Progenitor cell of endocrine pancreas (in vitro differentiated cells): ENCODE measurements at places on chromosomes 1 and 21.

- peak; percentile 4 for DNase-seq
These were observed 35.2 kb downstream of the POFUT2 start for GRCh38 chr21:45252448-45252925.

DNA sequence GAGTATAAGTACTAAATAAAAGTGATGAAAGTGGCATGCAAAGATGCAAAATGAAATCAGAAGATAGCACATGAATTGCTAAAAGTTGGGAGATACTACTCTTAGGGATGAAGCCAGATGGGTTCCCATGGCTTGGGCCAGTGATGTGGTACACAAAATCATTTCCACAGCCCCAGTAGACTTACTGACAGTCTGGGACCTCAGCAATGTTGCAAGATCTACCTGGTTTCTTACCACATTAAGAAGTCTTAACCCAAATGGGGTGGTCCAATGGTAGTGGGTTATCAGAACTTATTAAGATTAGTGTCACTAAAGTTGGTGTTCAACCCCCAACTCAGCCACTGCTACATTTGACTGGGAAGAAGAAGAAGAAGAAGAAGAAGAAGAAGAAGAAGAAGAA is 227.7 kb upstream of the IRF2BP2 start:
- DNase-seq: no peak

DNA sequence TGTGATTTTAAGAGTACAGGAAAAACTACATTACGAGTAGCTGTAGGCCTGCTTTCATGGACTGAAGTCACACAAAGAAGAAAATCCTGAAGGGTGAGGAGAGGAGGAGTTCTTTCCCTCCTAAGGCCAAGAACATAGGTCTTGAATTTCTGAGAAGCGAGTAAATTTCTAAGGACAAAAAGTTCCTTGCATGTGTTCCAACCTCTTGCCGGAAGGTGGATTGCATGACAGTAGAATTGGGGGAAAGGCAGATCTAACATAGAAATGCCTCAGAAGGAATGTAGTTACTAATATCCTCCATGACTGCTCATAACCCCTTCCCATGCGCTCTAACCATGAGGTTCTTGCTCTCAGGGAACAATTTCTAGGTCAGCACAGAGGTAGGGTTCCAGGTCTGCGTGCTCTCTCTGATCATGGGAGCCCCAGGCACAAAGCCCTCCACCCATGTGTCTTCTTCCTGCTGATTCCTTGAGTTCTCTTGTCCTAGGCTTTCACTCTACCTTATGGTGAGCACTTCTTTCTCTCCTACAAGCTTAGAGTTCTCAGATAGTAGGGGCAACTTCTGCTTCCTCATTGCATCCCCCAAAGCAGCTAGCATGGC is 13.7 kb downstream of the CD2 start:
- DNase-seq: no peak

DNA sequence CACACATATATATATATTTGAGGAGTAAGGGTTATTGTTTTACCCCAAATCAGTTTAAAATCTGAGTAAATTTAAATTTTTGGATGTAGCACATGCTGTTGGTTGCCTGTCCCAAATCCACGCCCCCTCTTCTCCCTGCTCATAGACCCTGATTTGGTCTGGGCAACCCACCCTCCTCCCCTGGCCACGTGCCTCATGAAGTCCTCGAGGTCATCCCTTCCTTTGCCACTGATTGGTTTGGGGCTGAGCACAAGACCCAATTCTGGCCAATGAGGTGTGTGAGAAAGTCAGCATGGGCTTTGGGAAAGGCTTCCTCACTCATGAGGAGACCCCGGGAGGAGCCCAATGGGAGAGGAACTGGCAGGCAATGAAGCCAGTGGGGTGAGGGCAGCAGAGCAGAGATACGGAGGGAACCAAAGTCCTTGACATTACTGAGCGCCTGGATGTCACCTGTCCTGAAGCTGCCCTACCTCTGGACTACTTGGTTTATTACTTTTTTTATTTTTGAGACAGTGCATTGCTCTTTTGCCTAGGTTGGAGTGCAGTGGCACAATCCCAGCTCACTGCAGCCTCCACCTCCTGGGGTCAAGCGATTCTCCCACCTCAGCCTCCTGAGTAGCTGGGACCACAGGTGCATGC is 31.3 kb upstream of the GPR157 start:
- DNase-seq: no peak

- DNase-seq: no peak
These were observed 2.2 kb downstream of the ELOA start for GRCh38 chr1:23745515-23745914.

DNA sequence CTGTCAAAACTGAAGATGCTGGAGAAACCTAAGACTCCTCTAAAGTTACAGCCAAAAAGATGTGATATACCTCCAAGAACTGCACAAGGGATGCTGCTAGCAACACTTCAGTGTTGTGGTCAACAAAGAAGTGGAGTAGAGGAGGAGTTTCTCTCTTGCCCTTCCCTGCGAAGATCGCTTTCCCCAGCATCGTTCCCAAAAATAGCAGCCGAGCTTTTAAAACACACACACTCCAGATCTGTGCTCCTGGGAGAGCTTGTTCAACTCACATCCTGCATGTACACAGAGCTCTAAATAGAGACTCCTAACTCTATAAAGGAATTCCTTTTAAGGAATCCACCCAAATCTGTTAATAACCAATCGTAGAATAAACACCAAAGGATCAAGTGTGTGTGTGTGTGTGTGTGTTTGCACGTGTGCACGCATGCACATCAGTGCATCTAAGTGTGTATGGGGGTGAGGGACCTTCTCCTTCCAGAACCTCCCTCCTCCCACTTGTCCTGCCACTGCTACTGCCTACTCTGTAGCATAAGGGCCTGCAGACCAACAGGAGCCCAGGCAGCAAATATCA is 58.5 kb downstream of the PSMG1 start:
- DNase-seq: no peak

- DNase-seq: no peak
These were observed at the start of gene PRRX1 for GRCh38 chr1:170664093-170664827. Gene PRRX1, plus strand, starts transcription at chr1:170664131. Its CDS starts 88 bp downstream, at chr1:170664219.

DNA sequence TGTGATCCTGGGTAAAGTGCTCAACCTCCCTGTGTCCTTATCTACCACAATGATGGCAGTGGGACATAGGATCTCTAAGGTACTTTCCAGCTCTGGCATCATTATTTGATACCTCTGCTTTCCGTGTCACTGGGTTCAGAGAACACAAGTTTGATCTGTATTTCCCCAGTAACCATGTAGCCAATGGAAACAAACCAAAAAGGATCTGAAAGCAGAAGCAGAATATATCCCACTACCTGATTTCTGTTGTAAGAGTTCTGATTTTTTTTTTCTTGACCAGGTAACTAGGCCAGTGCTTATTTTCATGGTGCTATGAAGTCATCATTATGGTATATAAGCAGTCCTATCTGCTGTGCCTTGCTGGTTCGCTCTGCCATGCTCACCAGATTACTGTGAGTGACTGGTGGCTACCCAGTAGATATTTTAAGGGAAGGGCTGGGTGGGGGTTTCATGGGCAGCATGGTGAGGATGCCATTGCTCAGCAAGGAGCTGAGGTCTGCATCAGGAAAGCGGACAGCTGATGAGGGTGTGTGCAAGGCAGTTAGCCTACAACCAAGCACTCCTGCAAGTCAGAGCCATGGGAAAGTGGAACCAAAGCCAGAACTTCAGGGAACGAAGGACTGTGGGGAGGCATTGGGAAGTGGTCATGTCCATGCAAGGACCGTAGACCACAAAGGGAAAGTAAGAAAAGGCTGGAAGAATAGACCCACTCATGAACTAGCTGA is 104.9 kb upstream of the EDEM3 start:
- DNase-seq: no peak

DNA sequence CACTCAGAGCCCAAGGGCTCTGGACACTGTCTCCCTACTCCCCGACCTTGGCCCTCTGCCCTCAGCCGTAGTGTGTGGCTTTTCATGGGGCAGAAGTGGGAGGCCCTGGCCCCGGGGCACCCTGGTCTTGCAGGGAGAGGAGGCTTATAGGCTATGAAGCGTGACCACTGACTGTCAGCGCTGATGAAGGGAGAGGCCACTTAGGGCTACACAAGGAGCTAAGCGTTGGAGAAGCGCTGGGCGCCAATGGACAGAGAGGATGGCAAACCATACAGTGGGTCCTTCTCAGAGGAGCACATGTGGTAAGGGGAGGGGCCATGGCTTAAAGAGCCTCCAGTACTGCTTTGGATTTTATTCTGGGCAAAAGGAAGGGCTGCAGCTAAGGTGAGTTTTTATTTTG is 7.9 kb downstream of the CRABP2 start:
- DNase-seq: no peak

DNA sequence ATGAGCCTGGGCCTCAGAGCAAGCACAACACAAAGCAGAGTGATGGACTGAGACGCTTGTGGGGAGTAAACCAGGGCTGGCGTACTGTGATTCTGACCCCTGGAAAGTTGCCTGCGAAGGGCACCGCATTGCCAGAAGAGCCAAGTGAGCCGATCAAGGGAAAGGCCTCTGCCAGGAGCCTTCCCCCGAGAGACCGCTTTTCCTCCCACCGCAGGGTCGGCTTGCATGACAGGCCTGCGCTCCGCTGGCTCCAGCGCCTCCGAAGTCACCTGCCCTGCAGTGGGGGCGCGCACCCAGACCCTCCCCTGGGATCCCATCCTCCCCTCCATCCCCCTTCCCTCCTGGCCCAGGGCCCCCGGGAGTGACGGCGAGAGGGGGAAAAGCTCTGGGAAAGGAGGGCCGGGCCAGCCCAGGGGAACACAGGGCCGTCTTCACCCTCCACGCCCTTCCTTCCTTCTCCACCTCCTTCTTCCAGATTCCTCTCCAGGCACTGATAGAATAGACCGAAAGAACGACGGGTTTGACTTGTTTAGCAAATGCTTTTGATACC is 165.0 kb downstream of the TRIM33 start:
- peak; percentile 25 for DNase-seq

DNA sequence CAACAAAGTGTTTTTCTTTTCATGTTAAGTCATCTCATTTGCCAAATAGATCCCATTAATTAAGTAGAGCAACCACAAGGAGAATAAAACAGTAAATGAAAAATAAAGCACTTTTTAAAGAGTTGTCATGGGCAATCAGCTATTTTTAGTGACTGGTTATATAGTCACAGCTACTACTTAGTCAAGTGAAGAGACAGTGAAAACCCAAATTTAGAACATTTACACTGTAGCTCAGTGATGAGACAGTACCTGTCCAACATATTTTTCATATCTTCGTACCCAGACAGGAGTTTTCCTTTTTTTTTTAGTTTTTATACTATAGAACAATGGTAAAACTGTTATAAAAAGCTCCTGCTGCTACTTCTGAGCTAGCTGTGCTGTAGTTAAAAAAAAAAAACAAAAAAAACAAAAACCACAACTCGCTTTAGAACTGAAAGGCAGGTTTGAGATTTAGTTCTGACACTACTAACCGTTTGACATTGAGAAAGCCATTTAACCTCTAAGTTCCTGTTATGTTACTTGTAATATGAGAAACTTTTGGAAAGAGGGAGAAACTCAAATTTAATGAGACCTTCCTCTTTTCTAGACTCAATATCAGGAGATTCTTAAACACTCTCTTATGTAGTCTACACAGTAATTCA is 777.5 kb downstream of the ADGRL2 start:
- no peak for DNase-seq

- DNase-seq: no peak
These were observed 128.2 kb downstream of the ATG4C start for GRCh38 chr1:62912028-62912638.

DNA sequence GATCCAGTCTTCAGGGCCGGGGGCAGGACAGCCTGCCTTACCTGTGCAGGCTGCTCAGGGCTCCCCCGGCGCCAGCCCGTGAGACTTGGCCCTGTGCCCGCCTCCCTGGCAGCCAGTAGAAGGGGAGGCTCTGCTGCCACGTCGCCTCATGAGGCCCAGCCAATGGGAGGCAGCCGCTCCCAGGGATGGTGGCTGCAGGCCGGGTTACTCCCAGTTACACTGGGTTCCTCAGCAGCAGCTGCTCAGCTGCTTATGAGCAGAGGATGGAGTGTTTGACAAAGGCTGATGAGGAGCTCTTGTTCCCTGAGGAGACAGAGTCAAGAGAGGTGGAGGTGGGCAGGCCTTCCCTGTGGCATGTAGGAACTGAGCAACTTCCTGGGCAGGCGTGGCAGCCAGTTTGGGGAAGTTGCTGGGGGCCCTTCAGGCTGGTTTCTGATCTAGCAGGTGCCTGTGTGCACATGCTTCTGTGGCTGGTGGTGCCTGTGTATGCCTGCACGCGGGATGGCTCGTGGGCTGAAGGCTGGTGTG is 5.5 kb downstream of the MFSD2A start:
- no peak for DNase-seq

GRCh38 chr1:203301331-203301668 is 4.0 kb upstream of the BTG2 start:
- DNase-seq: no peak

- no peak for DNase-seq
These were observed 98.6 kb downstream of the OLFM3 start for GRCh38 chr1:101898137-101898536.

DNA sequence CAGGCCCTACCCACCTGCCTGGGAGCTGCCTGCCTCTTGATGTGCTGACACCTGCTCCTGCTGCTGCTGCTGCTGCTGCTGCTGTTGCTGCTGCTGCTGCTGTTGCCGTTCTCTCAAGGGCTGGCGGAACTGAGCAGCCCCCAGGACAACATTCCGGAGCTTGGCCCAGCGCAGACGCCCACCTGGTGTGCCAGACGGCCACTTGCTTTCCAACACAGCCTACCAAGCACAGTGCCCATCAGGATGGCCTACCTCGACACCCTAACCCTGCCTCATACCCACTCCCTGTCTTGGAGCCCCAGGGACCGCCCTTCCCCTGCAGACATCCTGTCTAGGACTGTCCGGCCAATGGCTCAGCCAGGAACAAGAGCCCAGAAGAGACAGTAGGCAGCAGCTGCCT is 11.8 kb downstream of the DENND4B start:
- no peak for DNase-seq

DNA sequence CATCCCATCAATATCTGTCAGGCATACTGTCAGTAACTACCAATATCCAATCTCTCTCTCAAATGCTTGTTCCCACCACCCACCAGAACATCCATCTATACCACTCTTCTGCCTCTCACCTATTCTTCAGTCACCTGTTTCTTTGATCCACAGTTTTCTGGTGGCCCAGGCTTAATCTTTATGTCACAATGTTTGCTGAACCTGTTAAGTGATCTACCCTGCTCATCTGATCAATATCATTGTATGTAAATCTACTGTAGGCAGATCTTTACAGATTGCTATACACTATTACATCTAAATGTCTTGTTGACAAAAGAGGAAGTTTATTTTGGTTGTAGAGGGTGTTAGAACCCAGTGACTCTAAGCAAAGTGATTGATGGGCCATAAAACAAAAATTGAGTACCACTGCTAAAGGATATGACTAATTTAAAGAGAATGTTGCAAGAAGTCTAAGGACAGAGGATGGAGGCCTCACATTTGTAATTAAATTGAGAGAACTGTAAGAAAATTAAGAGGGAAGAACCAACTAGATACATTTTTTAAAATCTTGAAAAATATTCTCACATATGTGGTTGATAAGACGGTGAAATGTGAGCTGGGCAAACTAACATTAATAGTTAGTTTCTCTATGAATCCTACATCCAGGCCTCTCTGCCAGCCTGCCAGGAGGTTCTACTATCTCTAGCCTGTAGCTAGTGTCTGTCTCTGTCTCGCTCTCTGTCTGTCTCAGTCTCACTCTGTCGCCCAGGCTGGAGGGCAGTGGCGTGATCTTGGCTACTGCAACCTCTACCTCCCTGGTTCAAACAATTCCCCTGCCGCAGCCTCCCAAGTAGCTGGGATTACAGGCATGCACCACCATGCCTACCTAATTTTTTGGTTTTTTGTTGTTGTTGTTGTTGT is 34.1 kb downstream of the EGLN1 start:
- no peak for DNase-seq
